ENCODE measurements at places on chromosomes 4 and X.

DNA sequence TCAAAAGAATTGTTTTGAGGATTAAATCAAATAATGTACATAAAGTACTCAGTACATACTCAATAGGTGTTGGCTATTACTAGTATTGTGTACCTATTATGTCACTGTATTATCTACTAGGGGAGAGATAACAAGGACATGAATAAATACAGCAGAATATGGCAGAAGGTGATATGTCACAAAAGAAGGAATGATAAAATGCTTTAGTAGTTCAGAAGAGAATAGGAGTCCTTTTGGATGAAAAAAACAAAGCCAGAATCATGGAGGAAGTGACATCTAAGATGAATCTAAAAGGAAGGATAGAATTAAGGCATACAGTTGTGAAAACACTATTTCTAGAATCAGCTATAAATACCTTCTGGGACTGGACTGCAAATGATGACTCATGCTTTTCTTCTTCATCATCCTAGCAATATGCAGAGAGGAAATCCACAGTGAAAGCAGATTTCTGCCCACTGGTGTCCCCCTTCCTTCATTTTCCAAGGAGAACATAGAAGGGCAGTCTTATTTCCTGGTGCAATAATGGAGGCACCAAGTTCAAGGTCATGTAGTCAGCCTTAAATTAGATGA lies 98.7 kb downstream of the GLUD2 start:
- no peak overlapping the region for H3K4me3 ChIP-seq
- no peaks in the 10 kb centered on the region for H3K4me1 ChIP-seq
- H3K27me3 ChIP-seq = no peaks in the 10 kb centered on the region
- no peak overlapping the region for H3K27ac ChIP-seq

GRCh38 chrX:643241-643595 lies 12.6 kb downstream of the SHOX start:
- H3K27me3 ChIP-seq = peaks cover 16% of the 10 kb centered on the region
- no peak for DNase-seq
- H3K36me3 ChIP-seq = no peaks in the 10 kb centered on the region
- no peak overlapping the region for H3K27ac ChIP-seq
- H3K4me3 ChIP-seq = no peak overlapping the region

DNA sequence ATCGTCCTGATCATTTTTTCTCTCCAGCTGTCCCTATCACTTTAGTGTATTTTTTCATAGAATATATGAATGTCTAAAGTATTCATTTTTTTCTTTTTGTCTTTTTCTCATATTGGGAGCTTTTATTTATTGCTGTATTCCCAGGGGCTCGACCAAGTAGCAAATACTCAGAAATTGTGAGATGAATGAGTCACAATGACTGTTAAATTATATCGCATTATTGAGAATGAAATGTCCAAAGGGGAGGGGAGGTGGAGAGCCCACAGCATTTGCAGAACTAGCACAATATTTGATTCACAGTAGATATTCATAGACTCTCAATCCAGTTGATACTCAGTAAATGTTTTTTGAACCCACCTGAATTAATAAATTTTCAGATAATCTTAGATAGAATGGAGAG lies 543.6 kb upstream of the FAM241A start:
- H3K36me3 ChIP-seq = no peaks in the 10 kb centered on the region
- H3K27me3 ChIP-seq = no peaks in the 10 kb centered on the region
- H3K4me3 ChIP-seq = no peak overlapping the region
- H3K4me1 ChIP-seq = no peaks in the 10 kb centered on the region

DNA sequence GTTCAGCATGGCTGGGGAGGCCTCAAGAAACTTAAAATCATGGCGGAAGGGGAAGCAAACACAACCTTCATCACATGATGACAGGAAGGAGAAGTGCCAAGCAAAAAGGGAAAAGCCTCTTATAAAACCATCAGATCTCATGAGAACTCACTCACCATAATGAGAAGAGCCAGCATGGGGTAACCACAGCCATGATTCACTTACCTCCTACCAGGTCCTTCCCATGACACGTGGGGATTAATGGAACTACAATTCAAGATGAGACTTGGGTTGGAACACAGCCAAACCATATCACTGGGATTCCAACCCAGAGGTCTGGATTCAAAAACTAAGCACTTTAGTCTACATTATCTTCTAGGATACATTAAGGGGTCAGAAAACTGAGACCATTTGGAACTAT lies 609.6 kb upstream of the SPANXN1 start:
- no peaks in the 10 kb centered on the region for H3K36me3 ChIP-seq
- no peaks in the 10 kb centered on the region for H3K4me1 ChIP-seq
- H3K27me3 ChIP-seq = no peaks in the 10 kb centered on the region
- no peak overlapping the region for H3K4me3 ChIP-seq
- no peak overlapping the region for H3K27ac ChIP-seq
- DNase-seq = no peak

- no peaks in the 10 kb centered on the region for H3K36me3 ChIP-seq
- DNase-seq = peak; percentile 89
- no peaks in the 10 kb centered on the region for H3K27me3 ChIP-seq
Observed at GRCh38 chr4:139665690-139666529, at the start of gene MGST2. TSS of gene MGST2 (plus strand) at chr4:139665819. CDS start at chr4:139666020, 201 bp downstream.

DNA sequence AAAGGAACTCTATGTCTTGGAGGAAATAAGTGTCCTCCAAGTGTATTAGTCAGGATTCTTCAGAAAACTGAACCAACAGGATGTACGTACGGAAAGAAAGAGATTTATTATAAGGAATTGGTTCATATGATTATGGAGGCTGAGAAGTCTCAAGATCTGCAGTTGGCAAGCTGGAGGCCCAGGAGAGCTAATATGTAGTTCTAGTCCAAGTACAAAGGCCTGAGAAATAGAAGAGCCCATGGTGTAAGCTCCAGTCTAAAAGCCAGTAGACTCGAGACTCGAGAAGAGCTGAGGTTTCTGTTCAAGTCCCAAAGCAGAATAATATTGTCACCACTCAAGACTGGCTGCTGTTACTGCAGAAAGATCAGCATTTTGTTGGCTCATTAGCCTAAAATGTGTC lies 65.3 kb upstream of the EFNB1 start:
- no peak overlapping the region for H3K27ac ChIP-seq
- H3K4me3 ChIP-seq = no peak overlapping the region
- H3K4me1 ChIP-seq = no peaks in the 10 kb centered on the region
- no peaks in the 10 kb centered on the region for H3K27me3 ChIP-seq
- DNase-seq = no peak

DNA sequence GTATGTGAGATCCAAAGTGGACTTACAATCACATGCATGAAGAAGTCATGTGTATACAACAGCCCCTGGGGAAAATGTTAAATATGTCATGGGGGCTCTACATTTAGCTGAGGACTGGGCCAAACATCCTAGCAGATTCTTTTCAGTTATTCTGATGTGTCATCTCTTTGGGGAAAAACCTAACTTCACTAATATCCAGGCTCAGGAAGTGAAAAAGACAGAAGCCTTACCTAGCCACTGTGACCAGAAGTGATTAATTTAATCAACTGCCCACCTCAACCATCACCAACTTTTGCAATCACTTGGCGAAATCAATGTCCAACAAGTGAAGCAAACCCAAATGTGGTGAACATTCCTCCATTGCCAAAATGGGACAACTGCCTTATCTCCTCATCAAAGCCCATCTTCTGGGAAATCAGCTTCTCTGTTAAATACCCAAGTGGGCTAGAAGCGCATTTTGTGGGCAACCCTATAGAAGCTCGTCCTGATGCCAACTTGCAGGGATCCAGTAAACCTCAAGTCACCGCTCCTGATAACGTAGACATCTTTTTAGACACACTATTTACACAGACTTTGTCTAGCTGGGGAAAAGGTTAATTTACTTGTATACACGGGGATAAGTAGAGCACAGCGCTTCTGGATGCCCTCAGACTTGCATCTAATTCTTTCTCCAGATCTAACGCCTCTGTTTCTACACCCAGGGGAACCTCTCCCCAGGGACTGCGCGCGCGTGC lies 1.4 kb upstream of the HHIP start:
- H3K27me3 ChIP-seq = peaks cover 28% of the 10 kb centered on the region
- H3K4me1 ChIP-seq = peaks cover 21% of the 10 kb centered on the region
- DNase-seq = no peak
- H3K4me3 ChIP-seq = no peak overlapping the region
- no peaks in the 10 kb centered on the region for H3K36me3 ChIP-seq

- no peaks in the 10 kb centered on the region for H3K27me3 ChIP-seq
- H3K4me3 ChIP-seq = no peak overlapping the region
- no peak overlapping the region for H3K27ac ChIP-seq
- DNase-seq = no peak
Observed at GRCh38 chr4:24001486-24002329, 111.9 kb upstream of the PPARGC1A start.

DNA sequence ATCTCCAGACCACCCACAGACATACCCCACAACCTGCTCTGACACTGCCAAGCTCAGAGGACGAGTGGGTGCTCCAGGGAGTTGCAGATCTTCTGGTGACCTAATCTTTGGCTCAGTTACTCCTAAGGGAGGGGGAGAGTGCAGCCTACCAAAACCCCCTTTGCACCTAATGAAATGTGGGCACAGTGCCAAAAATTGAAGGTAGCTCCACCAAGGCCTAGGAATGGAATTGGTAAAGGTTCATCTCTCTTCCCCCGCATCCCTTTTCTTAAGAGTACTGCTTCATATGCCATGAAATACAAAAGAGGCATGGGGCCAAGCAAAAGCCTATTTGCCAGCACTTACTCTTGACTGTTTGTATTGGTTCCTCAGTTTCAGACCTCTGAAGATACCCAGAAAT lies 491.0 kb downstream of the NAF1 start:
- DNase-seq = no peak
- no peak overlapping the region for H3K4me3 ChIP-seq
- no peak overlapping the region for H3K27ac ChIP-seq
- H3K27me3 ChIP-seq = no peaks in the 10 kb centered on the region
- no peaks in the 10 kb centered on the region for H3K36me3 ChIP-seq

DNA sequence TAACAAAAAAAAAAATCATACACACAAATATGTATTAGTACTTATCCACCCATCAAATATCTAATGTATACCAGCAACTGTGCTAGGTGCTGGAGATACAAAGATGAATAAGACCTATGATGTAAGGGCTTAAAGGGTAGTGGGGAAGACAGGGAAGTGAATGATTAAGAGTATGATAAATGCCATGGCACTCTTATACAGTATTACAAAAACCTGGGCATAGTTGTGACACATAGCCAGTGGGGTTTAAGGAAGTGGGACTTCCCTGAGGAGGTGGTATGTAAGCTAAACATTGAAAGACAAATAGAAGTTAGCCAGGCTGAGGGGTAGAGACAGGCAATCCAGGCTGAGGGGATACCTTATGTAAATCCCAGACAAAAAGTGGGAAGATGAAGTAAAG lies 23.5 kb downstream of the CHM start:
- H3K27me3 ChIP-seq = no peaks in the 10 kb centered on the region
- no peak for DNase-seq
- no peak overlapping the region for H3K4me3 ChIP-seq
- H3K27ac ChIP-seq = no peak overlapping the region
- no peaks in the 10 kb centered on the region for H3K4me1 ChIP-seq

DNA sequence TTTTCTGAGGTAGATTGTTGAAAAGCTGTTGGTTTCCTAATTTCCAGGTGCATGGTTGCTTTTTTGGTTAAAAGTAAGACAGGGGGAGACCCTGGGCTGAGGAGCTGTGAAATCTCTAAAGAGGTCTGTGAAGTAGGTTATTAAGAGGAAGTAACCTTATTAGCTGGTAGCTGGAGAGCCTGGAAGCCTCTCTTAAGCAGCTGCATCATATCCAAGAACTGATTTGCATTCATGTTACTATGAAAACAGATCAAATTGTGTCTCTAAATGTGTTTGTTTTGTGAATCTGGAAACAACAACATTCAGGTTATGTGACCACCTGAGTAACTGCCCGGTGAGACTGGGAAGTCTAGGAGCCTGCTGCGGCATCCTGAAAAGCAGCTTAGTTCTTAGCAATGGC lies 54.1 kb downstream of the ARHGAP10 start:
- H3K36me3 ChIP-seq = no peaks in the 10 kb centered on the region
- peak overlapping the region; percentile 24 for H3K27ac ChIP-seq
- no peak overlapping the region for H3K4me3 ChIP-seq
- DNase-seq = no peak
- peaks cover 55% of the 10 kb centered on the region for H3K4me1 ChIP-seq

DNA sequence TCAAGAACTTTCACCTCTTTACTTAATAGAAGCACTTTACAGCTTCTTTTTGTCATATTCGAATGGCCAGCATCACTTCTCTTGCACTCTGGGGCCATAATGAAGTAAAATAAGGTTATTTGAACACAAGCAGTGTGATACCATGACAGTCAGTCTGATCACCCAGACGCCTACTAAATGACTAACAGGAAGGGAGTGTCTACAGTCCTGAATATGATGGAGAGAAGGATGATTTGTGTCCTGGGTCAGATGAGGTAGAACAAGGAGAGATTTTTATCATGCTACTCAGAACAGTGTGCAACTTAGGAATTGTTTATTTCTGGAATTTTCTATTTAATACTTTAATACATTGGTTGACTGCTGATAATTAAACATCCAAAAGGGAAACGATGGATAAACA lies 284.2 kb upstream of the F9 start:
- H3K4me1 ChIP-seq = no peaks in the 10 kb centered on the region
- H3K27ac ChIP-seq = no peak overlapping the region
- no peaks in the 10 kb centered on the region for H3K27me3 ChIP-seq
- H3K36me3 ChIP-seq = no peaks in the 10 kb centered on the region
- no peak for DNase-seq

DNA sequence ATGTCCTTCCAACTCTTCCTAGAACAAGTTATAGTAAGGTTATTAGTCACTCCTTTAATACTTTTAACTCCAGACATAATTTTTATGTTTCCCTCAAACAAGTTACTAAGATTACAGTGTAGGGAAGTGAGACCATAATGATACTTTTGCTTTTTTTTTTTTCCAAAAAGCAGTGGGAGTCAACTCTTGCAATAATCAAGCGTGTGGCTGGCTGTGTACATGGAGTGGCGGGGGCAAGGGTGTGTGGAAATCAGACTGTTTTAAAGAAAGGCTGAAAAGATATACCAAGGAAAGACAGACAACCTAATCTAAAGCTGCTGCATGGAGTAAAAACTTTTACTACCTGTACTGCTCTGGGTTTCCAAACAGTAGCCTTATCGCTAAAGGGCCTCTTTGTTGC lies 4.1 kb downstream of the NOA1 start:
- no peak overlapping the region for H3K27ac ChIP-seq
- peaks cover 60% of the 10 kb centered on the region for H3K36me3 ChIP-seq
- peaks cover 26% of the 10 kb centered on the region for H3K4me1 ChIP-seq
- no peak for DNase-seq
- H3K4me3 ChIP-seq = no peak overlapping the region

- DNase-seq = no peak
- H3K4me3 ChIP-seq = no peak overlapping the region
- no peaks in the 10 kb centered on the region for H3K36me3 ChIP-seq
- H3K4me1 ChIP-seq = peaks cover 9% of the 10 kb centered on the region
- H3K27me3 ChIP-seq = no peaks in the 10 kb centered on the region
- no peak overlapping the region for H3K27ac ChIP-seq
Observed at GRCh38 chr4:94623126-94623911, 134.4 kb upstream of the BMPR1B start.

DNA sequence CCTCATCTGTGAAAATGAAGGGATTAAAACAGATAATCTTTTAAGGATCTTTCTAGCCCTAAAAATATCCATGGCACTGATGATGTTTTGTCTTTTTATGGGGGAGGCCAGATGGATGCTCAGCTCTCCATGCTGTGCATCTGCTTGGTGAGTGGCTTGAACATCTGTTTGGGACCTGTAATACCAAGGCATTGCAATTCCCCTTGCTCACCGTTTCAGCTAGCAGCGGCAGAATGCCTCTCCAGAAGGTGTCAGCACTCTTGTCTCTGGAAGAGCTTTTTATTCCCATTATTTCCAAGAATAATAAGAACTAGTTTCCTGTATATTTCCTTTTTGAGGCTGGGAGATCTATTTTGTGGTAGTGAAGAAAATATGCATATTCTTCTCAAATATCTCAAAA lies 151.9 kb upstream of the ANK2 start:
- no peak overlapping the region for H3K27ac ChIP-seq
- H3K27me3 ChIP-seq = no peaks in the 10 kb centered on the region
- H3K4me3 ChIP-seq = no peak overlapping the region
- H3K36me3 ChIP-seq = no peaks in the 10 kb centered on the region
